ENCODE measurements at places on chromosomes 6 and 20. TPM values are rescaled to one million over a fixed set of nuclear protein-coding genes. Genes with fewer than 3 reads are reported as not detected.

The WFDC10A gene
- not detected for total RNA-seq

The FAM209B gene
- total RNA-seq: 0.55 TPM

The MYB gene
- 11.3 TPM for total RNA-seq

GRCh38 chr6:129507846-129508245 lies 202.1 kb downstream of the ARHGAP18 start:
- no peak for DNase-seq

- DNase-seq: peak; percentile 60
Observed at GRCh38 chr6:99241905-99242534, 107.5 kb downstream of the FAXC start.

DNA sequence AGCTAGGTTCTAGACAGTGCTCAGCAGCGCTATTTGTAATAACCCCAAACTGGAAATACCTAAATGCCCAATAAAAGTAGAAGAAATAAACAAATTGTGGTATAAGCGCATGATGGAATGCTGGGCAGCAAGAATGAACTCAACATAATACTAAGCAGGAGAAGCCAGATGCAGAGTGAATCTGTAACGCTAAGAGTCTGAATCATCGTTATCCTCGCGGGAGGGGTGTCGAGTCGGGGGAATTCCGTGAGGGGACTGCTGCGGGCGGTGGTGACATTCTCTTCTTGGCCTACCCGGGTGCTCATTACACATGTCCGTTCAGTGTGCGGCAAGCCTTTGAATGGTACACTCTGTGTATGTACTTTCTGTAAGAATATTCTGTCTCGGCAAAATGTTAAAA lies 83.7 kb downstream of the SULF2 start:
- DNase-seq: no peak

GRCh38 chr6:101392586-101393230 lies 800 bp upstream of the GRIK2 start:
- DNase-seq: no peak

DNA sequence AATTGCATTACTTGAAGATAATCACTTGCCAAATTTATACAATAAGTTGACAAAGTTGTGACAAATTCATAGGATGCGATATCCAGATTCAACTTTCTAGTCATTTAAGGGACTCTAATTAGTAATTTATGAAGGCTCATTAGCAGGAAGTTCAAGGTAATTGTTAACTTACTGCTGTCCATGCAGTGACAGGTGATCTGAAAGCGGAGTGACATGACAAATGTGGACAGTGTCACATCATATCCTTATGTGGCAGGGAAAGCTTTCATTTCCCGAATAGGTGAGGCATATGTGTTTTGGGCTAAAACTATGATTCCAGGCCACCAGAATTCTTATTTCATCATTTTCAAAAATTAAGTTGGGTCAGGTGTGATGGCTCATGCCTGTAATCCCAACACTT lies 115.9 kb upstream of the BMP2 start:
- DNase-seq: no peak

DNA sequence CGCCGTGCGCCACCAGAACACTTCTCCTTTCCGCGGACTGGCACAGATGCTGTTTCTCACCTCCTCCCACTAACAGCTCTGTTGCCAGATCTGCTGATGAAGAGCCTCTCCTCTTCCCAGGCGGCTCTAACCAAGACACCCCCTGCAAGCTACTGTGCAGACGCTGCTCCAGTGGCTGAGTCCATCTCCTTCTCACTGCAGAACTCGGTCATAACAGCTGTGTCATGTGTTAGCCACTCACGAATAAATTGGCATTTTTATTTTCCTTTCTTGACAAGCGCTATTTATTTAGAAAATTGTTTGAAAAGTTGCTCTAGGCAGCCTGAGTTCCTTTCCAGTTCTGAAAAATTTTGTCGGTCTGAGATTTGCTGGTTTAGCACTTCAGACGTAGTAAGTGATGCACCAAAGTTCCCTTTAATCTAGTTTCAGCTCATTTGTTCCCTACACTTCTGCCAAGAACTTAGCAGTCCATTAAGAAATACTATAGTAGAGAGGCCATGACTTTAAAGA lies 12.8 kb upstream of the PLEKHG1 start:
- DNase-seq: peak; percentile 89

GRCh38 chr6:32164295-32164694 lies at the start of gene EGFL8:
EGFL8 (plus strand) TSS chr6:32164595; CDS start chr6:32166166, 1,571 bp downstream.
- no peak for DNase-seq

- peak; percentile 49 for DNase-seq
Observed at GRCh38 chr6:142925575-142926110, 19.3 kb downstream of the HIVEP2 start.
